Right renal cortex interstitium (tissue), 3 donors: ENCODE measurements at places on chromosomes 5 and 9.

GRCh38 chr9:11199335-11199734 is 586.5 kb upstream of the PTPRD start:
- no peak for DNase-seq

- no peak for DNase-seq
Measured at GRCh38 chr5:1438871-1439270, 6.4 kb downstream of the SLC6A3 start.

DNA sequence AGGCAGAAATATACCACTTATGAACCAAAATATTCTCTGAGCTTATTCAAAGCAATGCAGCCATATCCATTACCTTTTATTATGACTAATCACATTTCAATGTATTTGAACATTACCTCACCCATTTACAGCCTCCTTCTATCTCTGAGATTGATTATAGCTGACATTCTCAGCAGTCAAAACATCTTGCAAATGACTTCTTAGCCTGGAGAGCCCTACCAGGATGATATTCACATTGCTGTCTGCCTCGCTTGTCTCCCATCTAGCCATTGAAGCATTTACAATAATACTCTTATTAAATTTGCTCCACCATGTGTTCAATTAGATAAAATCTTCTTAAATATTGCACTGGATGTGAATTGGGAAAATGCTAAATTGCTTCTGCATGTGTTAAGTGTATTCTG is 1879.9 kb upstream of the ACO1 start:
- DNase-seq, result no peak

DNA sequence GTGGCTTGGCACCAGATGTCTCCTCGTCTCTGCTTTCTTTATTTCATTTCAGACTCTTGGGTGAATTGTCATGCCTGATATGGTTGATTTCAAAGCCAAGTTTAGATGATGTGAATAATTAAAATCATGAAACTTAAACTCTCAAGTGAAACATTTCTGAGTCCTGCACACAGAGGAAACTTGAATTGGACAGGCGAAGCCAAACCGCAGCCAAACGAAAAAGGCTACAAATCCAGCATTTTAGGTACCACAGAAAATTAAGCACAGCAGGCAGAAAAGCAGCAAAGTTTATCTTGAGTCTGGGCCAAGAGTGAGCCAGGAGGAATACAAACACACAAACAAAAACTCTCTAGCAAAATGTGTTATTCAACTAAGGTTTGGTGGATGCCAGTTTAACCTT is 659.8 kb upstream of the KLF4 start:
- DNase-seq, result no peak

DNA sequence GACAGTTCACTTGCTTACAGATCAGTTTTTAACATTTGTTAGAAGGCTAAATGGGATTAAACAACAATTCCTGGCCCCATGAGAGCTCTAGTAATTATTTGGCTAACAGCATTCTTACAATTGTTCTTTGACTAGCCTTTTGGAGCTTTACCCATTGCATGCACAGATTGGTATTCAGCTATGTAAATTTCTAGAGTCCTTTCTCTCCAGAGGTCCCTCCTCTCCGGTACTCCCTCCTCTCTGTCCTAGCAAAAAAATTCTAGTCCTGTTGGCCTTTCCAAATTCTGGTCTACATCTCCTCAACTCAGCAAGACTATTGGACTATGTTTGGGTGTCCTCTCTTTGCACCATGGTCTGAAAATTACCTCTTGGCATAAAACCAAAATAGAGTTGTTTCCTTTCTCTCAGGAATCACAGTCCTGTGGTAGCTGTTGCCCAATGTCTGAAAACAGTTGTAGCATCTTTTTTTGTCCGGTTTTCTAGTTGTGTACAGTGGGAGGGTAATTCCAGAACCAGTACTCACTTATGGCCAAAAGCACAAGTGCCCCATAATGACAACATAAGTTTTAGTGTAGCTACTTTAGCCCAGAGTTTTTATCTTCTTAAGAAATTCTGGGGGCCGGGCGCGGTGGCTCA is 18.1 kb downstream of the SAR1B start:
- DNase-seq, result no peak

- no peak for DNase-seq
Measured at GRCh38 chr5:158921441-158922262, 178.1 kb downstream of the EBF1 start.

GRCh38 chr5:25649628-25650265 is 1005.0 kb upstream of the CDH10 start:
- DNase-seq, result no peak
